ENCODE measurements at places on chromosomes 12 and 14.
A peak's percentile ranks its signal among the peaks of the same experiment; 100 is the strongest.

DNA sequence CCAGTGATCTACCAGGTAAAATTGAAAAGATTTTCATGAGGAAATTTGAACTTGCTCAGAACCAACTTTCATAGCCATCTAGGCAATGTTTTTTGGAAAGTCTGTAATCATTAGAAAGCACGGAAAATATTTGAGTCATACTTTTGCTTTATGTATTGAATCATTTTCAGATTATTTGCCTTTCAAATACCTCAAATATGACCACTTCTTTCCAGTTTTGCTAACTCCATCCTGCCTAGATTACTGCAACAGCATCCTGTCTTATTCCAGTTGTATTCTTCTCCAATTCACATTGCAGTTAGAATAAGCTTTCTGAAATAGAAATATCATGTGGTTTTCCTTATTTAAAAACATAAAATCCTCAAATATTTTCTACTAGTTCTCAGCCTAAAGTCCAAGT, 239.8 kb upstream of the FAR2 start:
- DNase-seq, result no peak

- DNase-seq, result peak; percentile 82
Measured at GRCh38 chr12:47079468-47079980, at the start of the genes AMIGO2 and PCED1B. Gene AMIGO2 (minus strand): TSS chr12:47079959. CDS start chr12:47079002, 957 bp downstream. Gene PCED1B (plus strand): TSS chr12:47079621. CDS start chr12:47235064, 155,443 bp downstream.

- no peak for DNase-seq
Measured at GRCh38 chr12:122318607-122319605, 52.6 kb upstream of the VPS33A start.

- DNase-seq, result no peak
Measured at GRCh38 chr14:53360829-53361228, 207.7 kb upstream of the DDHD1 start.

GRCh38 chr14:60165547-60165876, 314 bp upstream of the DHRS7 start:
- DNase-seq, result no peak

- no peak for DNase-seq
Measured at GRCh38 chr14:68553311-68553710, 239.6 kb downstream of the ZFP36L1 start.

- no peak for DNase-seq
Measured at GRCh38 chr12:4432878-4433744, 12.5 kb downstream of the FGF6 start.

GRCh38 chr14:50839048-50839447, 8.1 kb upstream of the NIN start:
- DNase-seq, result no peak

GRCh38 chr14:100645196-100645981, 58.2 kb upstream of the BEGAIN start:
- DNase-seq, result peak; percentile 90

GRCh38 chr14:57610631-57611030, 117.0 kb upstream of the CCDC198 start:
- no peak for DNase-seq

GRCh38 chr12:104668274-104668718, 211.5 kb downstream of the CHST11 start:
- no peak for DNase-seq

GRCh38 chr14:84090837-84091236, 1439.1 kb upstream of the FLRT2 start:
- DNase-seq, result no peak

GRCh38 chr12:52060498-52061177, 9.1 kb upstream of the ATG101 start:
- no peak for DNase-seq

DNA sequence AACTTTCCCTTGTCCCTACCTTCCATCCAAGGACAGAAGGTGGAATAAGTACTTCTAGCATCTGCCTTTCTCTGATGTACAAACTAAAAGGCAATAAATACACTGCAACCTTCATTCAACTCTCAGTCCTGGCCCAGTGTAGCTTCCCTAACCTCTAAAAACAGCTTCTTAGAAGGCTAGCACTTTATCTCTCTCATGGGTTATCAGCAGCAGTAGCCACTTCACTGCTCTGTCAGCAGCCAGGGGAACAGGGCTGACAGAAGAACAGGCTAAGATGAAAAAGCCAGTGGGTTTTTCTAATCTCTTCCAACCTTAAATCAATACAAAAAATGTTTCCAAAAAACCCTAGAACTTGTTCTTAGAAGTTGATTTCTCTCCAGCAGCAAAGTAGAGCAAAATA, 13.2 kb downstream of the BAZ2A start:
- DNase-seq, result no peak

GRCh38 chr12:111505601-111506036, 93.5 kb downstream of the ATXN2 start:
- peak; percentile 67 for DNase-seq

GRCh38 chr12:116343331-116343884, 65.9 kb upstream of the MED13L start:
- DNase-seq, result no peak

DNA sequence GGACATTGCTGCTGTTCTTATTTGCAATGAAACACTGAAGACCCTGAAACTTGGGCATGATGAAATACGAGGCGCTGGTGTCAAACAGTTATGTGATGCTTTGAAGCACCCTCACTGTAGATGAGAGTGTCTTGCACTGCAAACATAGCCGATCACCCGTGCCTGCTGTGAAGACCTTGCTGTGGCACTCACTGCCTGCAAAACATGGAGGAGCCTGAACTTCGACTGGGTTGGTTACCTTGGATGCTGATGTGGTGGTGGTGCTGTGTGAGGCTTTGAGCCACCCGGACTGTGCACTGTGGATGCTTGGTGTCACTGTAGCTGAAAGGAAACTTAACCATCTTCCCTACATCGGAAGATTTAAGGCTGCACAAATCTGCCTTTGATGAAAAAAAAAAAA, 162.9 kb downstream of the GLT1D1 start:
- DNase-seq, result no peak

- no peak for DNase-seq
Measured at GRCh38 chr12:4910502-4911315, 1.0 kb downstream of the KCNA1 start.

GRCh38 chr14:31781578-31781977, 220.4 kb downstream of the NUBPL start:
- no peak for DNase-seq

DNA sequence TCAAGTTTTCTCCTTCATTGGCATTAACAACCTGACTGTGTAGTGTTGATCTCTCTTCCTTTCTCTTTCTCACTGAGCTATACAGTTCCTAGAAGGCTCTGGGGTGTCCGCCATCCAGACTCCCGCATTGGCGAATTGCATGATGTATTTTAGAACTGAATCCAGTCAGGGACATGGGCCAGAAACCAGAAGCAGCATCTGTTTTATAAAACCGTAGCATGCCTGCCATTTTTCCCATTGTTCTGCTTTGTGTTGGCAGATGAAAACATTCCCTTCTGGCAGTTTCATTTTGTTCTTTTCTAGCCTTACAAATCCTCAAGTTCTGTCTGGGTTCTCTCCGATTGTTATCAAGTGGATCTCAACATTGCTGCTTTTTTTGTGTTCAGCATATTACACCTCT, 268.3 kb upstream of the SEL1L start:
- no peak for DNase-seq

DNA sequence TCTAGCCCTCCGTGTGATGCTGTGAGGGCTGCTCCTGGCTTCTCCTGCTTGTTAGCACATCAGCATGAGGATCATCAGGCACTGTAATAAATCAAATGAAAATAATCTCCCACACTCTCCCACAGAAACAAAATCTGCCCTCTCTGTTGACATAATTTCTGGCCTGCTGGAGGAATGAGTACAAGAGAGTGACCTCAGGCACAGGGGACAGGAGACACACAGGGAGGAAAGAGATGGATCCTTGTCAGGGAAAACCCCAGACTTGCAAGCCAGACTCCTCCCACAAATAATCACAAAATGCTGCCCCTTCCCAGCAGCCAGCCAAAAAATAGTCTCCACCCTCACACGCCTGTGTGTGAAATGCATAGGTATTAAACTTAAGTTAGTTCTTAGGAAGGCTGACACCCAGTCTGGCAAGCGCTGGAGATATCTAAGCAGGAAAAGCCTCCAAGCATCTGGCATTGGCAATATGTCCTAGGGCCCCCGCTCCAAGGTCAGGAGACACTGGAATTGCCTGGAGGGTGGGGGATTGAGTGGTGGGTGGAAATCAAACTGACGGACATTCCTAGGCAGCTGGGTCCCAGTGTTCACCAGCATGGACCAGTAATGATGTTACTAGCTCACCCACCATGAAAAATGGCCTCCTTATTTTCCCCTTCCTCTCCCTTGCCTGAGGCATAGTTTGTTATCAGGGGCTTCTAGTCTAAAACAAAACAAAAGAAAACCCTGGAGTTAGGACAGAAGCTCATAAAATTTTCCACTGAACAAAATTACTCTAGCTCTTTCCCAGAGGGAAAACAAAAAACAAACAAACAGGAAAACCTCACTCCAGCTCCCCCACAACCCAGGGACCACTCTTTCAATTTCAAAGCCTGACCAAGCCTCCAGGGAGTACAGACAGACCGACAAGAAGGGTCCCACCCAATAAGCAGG, 22.0 kb downstream of the SMUG1 start:
- no peak for DNase-seq

Measured in activated CD4-positive, alpha-beta T cell treated with anti-CD3 and anti-CD28 coated beads, Interleukin-10, Interleukin-2, amounts not matched to agents 100 ng/mL and 50 ng/mL, durations not matched to agents 16 hours and 8 hours (primary cell).